ENCODE measurements at places on chromosomes 13 and 19.

DNA sequence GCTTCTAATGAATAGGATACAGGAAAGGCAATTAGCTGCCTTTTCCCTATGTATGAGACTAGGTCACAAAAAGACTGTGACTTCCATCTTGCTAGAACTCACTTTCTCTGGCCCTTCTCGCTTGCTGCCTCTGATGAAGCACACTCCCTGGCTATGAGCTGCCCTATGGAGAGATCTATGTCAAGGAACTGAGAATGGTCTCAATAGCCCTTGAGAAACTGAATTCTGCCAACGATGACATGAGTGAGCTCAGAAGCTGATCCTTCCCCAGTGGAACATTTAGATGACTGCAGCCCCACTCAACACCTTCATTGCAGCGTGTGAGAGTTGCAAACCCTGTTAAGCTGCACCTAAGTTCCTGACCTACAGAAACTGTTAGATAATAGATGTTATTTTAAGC, 309.8 kb downstream of the COG6 start:
- DNase-seq: no peak

- DNase-seq: no peak
Measured at GRCh38 chr13:55963934-55964333, 1176.8 kb upstream of the PRR20A start.

DNA sequence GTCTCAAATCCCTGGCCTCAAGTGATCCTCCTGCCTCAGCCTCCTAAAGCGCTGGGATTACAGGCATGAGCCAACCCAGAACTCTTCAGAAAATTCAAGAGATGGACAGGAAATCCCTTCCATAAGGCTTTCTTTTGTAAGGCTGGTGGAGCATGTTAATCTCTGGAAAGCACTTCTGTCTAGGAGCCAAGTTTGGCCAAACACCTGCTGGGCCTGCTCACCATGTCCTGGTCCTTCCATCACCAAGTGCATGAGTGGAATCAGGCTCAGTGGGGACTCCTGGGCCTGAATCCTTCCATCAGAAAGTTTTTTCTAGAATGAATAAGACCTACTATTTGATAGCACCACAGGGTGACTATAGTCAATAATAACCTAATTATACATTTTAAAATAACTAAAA, 148.0 kb downstream of the DCLK1 start:
- no peak for DNase-seq

DNA sequence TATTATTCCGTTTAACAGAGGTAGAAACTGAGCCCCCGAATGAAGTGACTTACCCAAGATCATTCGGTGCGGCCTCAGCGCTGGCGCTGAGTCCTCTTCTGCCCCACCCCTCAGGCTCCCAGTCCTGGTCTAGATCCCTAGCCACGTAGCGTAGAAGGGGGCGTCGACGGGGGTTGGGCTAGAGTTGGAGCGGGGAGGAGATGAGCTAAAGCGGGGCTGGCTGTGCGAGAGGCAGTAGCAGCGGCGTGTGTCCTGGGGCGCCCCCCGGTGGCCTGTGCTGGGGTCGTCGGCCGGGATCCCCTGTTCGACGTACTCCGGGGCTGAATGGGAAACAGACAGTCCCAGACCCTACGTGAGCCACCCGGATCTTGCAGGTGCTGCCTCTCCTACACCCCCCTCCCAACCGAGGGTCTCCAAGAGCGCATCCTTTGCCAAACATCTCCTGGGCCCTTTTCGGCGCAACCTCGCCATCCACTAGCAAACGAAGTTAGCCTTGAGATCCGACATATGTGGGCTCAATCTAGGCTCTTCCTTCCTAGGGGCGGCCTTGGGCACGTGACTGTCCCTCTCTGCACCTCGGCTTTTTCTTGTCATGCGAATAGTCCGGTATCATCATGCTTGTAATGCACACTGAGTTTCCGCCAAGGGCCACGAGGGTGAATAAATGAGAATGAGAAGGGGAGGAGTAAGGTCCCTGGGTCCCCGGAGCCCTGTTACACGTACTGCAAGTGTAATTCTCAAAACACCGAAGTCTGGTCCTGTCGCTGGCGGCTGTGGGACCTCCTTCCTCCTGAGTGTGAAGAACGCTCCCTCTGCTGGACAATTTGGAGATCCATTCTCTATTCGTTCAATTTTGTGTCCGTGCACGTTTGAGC, 47.7 kb downstream of the CYP4F22 start:
- DNase-seq: peak; percentile 98

GRCh38 chr13:98142380-98143156, at the start of gene FARP1:
Gene FARP1 (plus strand): TSS chr13:98143094. CDS start chr13:98213243, 70,149 bp downstream.
- peak; percentile 31 for DNase-seq

DNA sequence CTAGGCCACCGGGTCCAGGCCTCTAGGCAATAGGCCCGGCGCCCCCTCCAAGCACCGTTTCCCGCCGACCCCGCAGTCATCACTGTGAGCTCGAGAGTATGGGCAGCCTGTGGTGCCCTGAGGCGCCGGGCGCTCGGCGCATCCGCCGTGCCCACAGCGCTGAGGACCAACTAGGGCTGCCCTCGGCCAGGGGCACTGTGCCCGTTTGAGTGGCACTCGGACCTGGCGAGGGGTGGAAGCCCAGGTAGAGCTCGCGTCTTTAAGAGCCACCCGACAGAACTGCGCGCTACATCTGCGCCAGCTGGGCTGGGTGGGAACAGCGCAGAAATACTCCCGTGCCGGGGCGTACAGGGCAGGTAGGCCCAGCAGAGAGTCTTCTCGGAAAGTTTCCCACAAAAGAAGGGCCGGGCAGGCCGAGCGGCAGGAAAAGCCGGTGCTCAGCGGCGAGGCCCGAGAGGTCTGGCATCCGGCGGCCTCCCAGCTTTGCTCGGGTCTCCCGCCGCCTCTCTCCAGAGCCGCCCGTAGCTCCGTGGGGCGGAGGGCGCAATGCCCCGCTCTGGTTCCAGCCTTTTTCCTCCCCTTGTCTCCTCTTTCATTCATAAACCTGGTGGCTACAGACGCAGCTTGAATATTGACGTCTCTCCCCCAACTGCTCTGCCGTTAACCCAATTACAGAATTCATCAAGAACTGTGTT, 5.4 kb upstream of the SOX1 start:
- no peak for DNase-seq

DNA sequence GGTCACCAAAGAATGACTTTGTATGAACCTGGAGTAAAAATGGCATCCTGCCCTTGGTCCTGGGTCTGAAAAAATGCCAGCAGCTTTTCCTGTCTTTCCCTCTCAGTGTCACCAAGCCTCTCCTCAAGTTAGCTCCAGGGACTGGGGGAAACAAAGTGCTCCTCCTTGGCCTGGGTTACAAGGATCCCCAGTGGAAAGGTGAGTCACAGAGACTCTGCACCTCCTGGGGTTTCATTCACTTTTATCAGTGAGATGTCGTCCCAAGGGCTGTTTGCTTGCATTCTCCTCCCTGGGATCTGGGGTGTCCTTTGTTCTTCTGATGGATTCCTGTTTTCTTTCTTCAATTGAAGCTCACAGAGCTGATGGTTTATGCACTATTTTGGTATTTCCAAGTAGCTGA, 93.2 kb upstream of the CSNK1A1L start:
- no peak for DNase-seq

DNA sequence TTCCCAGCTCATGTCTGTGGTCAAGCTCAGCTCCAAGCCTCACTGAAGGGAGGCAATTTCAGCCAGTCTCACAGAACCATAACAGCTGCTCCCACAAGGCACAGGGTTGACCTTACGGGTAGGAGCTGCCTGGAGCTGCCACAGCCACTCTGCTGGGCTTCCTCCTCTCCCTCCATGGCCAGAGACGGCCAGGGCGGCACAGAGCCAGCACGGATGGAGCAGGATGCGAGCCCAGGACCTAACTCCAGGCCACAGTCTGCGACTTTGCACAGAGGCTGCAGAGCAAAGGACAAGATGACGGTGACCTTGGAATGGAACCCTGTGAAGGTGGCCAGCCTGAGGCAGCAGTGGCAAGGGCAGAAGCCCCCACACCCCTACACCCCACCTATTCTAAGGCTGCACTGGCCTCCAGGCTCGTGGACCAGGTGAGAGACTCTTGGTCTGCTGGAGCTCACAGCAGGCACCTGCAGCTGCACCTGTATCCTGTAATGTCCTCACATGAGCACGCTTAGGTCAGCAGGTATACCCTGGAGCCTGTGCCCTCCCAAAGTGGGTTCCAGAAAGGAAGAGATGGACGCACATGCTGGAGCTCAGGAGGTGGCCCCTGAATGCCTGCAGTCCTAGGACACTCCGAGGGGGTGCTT, 29.6 kb downstream of the ADPRHL1 start:
- no peak for DNase-seq

DNA sequence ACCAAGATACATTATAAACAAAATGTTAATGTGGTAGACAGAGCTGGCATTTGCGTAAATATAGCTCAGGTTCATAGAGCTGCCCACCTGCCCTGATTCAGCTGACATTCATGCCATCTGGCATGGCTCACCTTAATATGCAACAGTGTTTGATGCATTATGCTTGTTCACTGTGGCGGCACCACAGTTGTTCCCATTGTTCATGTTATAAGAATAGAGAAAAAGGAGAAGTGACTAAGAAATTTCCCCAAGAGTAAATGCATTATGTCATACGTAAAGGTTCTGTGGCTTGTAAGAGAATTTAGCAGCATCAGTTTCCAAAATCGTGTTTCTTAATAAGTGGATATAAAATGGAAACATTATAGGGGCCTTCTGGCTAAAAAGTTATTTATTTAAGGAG, 4.5 kb downstream of the CCNA1 start:
- no peak for DNase-seq

- no peak for DNase-seq
Measured at GRCh38 chr19:18645035-18645511, 8.2 kb downstream of the KLHL26 start.

DNA sequence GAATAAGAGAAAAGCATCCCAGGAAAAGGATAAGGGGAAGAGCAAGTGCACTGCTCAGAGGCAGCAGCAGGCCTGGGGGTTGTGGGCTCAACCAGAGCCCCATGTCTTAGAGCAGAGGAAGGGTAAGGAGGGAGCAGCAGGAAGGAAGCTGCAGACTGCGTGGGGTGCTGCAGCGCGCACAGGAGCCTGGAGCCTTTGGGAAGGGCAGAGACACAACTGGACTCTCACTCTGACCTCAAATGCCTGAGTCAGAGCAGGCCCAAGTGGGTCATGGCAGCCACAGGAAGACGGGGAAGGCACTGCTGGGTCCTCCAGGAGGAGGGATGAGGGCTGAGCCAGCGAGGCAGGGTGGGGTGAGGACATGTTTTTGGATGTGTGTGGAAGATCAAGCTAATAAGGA, 31.6 kb downstream of the SIGLEC7 start:
- no peak for DNase-seq

GRCh38 chr19:19459707-19460251, 54.3 kb downstream of the GATAD2A start:
- peak; percentile 55 for DNase-seq

GRCh38 chr19:42114412-42114811, 17.8 kb downstream of the POU2F2 start:
- DNase-seq: no peak

GRCh38 chr13:111956261-111957151, 110.4 kb upstream of the SOX1 start:
- no peak for DNase-seq

GRCh38 chr13:36548129-36548528, 115.8 kb downstream of the CCNA1 start:
- DNase-seq: no peak

- DNase-seq: peak; percentile 74
Measured at GRCh38 chr19:13104360-13104847, 1.7 kb upstream of the LYL1 start.

DNA sequence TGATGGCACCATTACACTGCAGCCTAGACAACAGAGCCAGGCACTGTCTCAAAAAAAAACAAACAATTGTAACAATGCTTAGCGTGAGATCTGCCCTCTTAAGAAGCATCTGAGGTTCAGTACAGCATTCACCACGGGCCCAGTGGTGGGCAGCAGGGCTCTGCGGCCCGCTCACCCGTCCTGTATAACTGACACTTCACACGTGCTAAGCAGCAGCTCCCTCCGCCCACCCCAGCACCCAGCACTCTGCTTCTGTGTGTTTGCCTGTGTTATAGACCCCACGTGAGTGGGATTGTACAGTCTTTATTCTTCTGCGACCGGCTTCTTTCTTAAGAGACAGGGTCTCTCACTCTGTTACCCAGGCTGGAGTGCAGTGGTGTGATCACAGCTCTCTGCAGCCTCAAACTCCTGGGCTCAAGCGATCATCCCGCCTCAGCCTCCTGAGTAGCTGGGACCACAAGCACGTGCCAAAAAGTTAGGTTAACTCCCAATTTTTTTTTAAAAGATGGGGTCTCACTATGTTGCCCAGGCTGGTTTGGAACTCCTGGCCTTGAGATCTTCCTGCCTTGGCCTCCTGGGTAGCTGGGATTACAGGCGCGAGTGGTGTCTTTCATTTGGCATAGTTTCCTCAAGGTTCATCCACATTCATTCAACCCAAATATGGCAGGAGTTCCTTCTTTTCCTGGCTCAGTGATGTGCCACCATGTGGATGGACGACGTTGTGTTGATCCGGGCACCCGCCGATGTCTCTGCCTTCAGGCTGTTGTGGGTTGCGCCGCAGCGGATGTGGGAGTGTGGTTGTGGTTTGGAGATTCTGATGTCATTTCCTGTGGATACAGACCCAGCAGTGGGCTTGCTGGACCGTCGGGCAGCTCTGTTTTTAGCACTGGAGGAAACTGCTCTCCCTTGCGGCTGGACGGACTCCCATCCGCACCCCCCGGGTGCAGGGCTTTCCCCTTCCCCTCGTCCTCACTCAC, 170.0 kb downstream of the KDM4B start:
- DNase-seq: peak; percentile 57

DNA sequence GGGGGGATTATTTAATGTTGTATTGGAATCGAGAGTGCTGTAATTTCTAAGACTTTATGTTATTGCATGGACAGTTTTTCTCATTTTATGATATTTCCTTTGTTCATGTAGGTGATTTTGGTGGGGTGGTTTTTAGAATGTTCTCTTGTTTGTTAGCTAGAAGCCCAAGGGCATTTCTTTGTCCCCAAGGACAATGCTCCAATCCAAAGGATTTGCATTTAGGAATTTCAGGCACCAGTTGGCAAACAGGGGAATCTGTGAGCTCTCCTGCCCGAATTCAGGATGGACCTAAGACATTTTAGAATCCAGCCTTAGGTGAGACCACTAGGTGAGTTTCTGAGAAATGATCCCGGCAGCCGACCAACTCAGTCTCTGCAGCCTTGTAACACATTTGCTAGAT, 324.9 kb downstream of the KCNRG start:
- DNase-seq: no peak

GRCh38 chr13:73608157-73608516, 526.1 kb downstream of the KLF12 start:
- DNase-seq: no peak

- DNase-seq: no peak
Measured at GRCh38 chr19:14400951-14401431, 18.1 kb downstream of the DDX39A start.

GRCh38 chr13:25686831-25687470, 315.2 kb downstream of the ATP8A2 start:
- DNase-seq: no peak

- no peak for DNase-seq
Measured at GRCh38 chr13:113407531-113408393, 43.8 kb upstream of the GRTP1 start.

- DNase-seq: no peak
Measured at GRCh38 chr19:30028118-30028991, 86.3 kb downstream of the URI1 start.

All from stimulated activated CD4-positive, alpha-beta T cell treated with anti-CD3 and anti-CD28 coated beads, Interleukin-4, amount 100 ng/mL, for 1 hour (primary cell).